ENCODE measurements at places on chromosomes 11 and 22.
A peak's percentile ranks its signal among the peaks of the same experiment; 100 is the strongest.

GRCh38 chr11:10267821-10268220, 26.2 kb downstream of the SBF2 start:
- DNase-seq = no peak

GRCh38 chr11:27949951-27950738, 157.8 kb downstream of the KIF18A start:
- no peak for DNase-seq

GRCh38 chr22:29625090-29625825, 21.8 kb downstream of the NF2 start:
- peak; percentile 87 for DNase-seq

DNA sequence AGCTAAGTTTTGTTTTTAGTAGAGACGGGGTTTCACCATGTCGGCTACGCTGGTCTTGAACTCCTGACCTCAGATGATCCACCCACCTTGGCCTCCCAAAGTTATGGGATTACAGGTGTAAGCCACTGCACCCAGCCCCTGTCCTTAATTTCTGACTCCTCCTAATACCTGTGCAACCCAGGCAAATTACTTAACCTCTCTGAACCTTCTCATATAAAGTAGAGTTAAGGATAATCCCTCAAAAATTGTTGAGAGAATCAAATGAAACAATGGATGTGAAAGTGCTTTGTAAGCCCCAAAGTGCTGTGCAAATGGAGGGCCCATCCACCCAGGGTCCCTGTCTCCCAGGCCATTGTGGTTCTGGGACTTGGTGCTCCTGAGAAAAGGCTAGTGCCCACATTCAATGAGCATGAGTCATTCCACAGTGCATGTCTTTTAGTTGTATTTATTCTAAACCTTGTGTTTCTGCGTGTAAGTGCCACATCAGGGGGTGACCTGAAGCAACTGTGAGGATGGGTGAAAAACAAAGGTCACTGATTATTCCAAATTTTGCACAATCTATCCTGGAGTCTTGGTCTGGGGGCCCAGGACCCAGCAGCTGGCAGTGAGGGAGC, 61.4 kb upstream of the PTPRJ start:
- peak; percentile 76 for DNase-seq

DNA sequence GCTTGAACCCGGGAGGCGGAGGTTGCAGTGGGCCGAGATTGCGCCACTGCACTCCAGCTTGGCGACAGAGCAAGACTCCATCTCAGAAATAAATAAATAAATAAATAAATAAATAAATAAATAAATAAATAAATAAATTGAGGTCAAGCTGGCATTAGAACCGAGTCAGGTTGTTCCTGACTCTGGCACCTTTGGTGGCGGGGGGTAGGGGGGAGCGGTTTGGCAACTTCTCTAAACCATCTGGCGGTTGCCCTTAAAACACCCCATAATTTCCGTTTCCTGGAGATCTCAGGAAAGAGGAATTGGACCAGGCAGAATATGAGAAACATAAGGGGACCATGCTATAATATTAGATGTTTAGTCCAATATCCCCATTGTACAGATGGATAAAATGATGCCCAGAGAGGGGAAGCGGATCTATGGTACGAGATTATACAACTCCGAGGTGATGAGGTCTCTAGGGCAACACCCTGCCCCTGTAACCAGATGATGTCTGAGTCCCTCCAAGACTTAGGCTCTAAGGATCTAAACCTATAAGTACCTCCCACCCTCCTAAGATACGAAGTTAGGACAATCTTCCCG, 785 bp downstream of the CLPB start:
- no peak for DNase-seq

- no peak for DNase-seq
Measured at GRCh38 chr11:27532652-27533325, 26.2 kb upstream of the LIN7C start.

GRCh38 chr22:29201782-29202181, 3.9 kb upstream of the EMID1 start:
- DNase-seq = no peak

DNA sequence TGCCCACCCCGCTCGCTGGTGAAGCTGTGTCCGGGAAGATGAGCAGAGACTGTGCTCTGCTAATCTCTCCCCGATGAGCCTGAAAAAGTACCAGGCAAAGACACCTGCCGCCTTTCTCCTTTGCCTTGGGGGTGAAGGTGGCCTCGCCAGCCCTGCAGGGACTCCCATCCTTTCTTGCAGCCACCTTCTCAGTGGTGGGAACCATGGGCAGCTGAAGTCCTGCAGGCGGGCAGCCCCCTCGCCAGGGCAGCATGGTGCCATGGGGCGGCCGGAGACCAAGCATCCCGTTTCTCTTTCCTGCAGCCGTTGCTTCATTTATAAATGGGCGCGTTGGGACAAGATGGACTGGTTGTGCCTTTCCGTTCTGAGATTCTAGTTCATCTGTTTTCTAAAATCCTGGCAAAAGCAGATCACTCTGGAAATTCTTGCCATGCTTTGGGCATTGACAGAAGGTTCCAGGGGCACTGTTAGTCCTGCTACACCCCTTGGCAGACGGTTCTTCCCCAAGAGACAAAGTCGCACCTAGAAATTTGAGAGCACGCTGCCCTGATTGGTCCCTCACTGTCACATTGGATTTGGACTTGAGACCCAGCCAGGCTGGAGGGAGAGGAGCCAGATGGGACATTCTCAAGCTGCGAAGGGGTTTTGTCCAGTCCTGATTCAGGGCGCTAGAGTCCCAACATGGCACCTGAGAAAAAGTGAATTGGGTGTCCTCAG, 7.5 kb downstream of the CTTN start:
- DNase-seq = no peak

DNA sequence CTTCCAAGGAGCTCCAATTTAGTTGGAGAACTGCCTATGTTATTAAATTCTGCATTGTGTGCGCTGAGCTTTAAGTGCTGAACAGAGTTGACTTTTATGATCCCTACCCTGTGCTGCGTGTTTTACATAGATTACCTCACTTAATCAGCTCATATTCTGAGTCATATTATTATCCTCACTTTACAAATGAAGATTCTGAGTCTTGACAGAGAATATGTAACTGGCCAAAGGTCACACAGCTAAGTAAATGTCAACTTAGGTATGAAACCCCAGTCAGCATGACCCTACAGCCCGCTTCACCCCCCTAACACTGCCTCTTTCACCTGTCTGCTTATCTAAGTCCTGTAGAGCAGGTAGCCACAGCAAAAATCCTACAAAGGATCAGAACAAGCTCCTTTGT, 19.8 kb upstream of the TMPRSS5 start:
- no peak for DNase-seq

GRCh38 chr22:36374603-36375024, 13.2 kb downstream of the MYH9 start:
- peak; percentile 96 for DNase-seq

- no peak for DNase-seq
Measured at GRCh38 chr11:134476435-134477021, 64.5 kb upstream of the B3GAT1 start.

GRCh38 chr11:97722721-97723120, 1298.0 kb upstream of the CNTN5 start:
- no peak for DNase-seq

DNA sequence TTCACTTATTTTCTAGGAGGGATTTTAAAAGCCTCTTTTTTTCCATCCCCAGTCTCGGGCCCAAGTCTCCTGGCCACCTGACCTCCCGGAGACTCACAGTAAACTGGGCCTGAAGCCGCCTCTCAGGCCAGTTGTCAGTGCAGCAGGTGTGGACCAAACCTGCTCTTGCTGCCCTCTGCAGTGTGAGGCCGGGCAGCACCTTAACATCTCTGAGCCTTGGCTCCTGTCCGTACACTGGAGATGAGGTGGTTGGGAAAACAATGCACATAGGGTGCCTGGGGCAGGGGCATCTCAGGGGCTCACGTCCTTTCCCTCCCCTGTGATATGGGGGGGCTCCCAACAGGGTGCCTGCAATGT, 45.1 kb downstream of the PHF21B start:
- DNase-seq = no peak

- no peak for DNase-seq
Measured at GRCh38 chr11:35286126-35286525, 133.2 kb downstream of the SLC1A2 start.

DNA sequence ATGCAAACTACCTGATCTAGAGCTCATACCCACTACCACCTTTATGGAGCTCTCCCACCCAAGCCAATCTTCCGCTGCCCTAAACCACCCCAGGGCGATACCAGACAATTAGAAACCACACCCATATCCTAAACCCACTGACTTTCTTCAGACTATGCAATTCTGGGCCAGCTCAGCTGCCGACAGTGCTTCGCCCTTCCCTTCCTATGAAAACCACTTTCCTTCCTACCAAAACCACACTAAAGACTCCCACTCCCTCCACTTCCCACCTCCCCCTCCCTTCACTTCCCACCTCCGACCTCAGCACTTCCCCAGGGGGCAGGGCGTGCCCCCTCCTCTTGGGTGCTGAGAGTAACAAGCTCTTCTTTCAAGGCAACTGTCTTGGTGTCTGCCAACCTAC, 25.1 kb downstream of the B3GAT1 start:
- DNase-seq = no peak

- DNase-seq = no peak
Measured at GRCh38 chr11:82776377-82776776, 42.7 kb upstream of the FAM181B start.

GRCh38 chr11:114569801-114570200, 10.1 kb upstream of the NXPE1 start:
- no peak for DNase-seq

GRCh38 chr22:36737776-36738175, 34.2 kb upstream of the CACNG2 start:
- DNase-seq = no peak

GRCh38 chr22:17700778-17701177, 62.2 kb downstream of the BCL2L13 start:
- no peak for DNase-seq

DNA sequence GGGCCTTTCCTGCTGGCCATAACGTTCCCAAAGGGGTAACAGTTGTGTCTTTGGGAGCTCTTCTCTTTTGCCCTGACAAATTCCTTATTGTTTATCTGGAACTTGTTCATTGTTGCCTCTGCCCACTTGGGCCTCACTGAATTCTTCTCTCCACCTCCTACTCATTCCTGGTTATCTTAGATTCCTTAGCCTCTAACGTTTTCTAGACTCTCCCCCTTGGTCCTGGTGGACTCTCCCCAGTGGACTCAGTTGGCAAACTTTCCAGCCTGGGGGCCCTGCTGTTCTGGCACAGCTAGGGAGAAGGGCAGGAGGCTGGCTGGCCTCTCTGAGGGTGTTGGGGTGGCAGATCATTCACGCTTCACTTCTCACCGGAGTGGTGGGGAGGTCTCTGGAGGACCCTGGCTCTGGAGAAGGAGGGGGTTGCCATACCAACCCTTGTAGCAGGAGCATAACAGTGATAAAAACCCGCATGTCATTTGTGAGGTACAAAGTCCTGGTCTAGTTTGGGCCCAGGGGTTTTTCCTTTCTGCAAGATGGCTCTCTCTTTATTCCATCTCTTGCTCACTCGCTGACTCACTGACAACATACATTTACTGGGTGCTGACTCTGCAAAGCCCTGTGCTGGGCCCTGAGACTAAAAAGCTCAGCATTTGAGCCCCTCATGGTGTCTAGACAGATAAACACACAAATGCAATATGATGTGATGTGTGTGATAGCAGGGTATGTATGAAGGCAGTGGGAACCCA, 39.7 kb downstream of the YWHAH start:
- DNase-seq = no peak

DNA sequence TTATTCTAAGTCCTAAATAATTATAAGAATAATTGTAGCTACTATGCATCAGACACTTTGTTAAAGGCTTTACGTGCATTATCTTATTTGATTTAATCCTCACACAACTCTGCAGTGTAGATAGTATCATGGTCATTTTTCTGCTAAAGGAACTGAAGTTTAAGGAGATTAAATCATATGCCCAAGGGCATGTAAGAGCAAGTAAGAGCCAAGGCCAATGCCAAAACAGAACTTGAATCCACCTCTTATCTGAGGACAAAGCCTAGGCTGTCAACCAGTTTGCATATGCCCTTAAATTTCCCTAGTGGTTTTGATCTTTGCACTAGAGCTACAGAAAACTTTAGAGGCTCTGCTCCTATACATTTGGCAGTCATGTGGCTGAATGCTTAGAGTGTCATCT, 65.6 kb upstream of the OR5AK2 start:
- no peak for DNase-seq

DNA sequence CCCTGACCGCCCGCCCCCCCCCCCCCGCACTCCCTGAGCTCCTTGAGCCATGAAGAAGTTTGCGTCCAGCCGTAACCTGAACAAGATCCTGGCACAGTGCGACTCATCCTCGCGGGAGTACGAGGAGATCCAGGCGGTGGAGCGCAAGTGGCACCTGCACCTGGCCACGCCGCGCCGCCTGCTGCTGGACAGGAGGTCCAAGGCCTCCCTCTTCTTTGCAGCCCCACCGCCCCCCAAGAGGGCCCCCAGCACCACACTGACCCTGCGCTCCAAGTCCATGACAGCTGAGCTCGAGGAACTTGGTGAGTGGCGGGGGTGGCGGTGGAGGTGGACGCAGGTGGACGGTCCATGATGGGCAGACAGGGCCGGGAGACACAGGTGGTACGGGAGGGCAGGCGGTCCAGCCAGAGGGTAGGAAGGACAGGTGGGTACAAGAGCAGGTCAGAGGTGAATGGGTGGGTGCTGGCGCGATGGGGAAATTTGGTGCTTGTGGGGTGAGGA, 32.1 kb upstream of the ACR start:
- DNase-seq = no peak

- peak; percentile 70 for DNase-seq
Measured at GRCh38 chr22:19631899-19632667, 82.2 kb upstream of the SEPTIN5 start.

DNA sequence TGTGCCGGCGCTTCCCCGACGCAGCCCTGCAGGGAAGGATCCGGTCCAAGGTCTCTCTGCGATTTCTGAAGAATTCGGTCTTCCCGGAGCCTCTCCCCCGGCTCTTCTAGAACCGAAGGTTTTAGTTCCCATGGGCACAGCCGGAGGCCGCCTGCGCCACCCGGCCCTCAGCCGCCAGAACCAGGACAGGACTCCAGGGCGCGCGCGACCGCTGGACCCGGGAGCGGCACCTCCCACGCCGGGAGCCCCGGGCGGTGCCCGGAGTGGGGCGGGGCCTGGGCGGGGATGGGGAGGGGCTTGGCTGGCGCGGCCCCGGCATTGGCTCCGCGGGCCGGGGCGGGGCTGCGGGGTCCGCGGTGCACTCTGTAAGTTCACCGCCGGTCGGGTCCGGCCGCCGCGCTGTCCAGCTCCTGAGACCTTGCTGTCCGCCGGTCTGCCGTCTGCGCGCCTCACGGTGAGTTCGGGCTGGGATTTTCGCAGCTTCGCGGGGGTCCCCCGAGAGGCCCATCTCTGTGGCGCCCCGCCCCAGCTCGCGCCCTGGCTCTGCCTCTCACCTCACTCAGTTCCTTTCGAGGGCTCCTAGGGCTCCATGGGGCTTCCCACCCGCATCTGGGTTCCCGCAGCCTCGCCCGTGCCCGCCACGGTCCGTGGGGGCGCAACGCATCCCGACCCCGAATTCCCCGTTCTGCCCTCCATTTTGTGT, at the start of gene CDC42EP2:
CDC42EP2 (plus strand) TSS at position 366 of the 703 bp plus-strand sequence. CDS start 6,033 bp downstream, outside the sequence.
- DNase-seq = peak; percentile 85

- DNase-seq = no peak
Measured at GRCh38 chr11:121696177-121696871, 243.6 kb upstream of the SORL1-AS1 start.

DNA sequence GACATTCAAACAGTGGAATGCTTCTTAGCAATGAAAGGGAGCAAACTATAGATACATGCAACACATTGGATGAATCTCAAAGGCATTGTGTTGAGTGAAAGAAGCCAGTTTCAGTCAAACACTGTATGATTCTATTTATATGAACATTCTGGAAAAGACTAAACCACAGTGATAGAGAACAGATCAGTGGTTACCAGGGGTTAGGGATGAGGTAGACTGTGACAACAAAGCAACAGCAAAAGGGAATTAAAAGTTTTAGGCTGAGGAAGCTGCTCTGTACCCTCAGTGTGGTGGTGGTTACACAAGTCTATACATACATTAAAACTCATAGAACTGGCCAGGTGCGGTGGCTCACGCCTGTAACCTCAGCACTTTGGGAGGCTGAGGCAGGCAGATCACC, 23.0 kb downstream of the FDX1 start:
- no peak for DNase-seq

Data from ELR (cell line).